ENCODE measurements at places on chromosomes 1 and 21.

- no peak for DNase-seq
Observed at GRCh38 chr1:34781071-34781843, at the start of gene GJB3. GJB3 (plus strand) TSS chr1:34781214; CDS start chr1:34784763, 3,549 bp downstream.

DNA sequence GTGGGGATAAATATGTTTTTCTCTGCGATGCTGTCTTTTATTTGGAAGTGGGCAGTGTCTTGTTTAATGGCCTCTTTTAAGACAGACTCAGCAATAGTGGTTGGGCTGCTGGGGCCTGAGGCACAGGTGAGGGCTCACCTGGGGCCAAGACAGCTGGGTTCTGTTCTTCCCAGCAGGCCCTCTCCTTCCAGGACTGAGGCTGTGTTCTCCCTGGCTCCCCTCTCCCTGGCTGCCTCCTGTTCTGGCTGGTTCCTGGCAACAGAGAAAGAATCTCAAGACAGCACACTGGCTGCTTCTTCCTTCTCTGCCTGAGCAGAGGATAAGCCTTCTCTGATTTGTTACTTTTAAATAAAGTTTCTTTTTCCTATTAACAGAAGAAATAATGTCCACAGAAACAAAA is 7.4 kb upstream of the GRHL3 start:
- DNase-seq: no peak

DNA sequence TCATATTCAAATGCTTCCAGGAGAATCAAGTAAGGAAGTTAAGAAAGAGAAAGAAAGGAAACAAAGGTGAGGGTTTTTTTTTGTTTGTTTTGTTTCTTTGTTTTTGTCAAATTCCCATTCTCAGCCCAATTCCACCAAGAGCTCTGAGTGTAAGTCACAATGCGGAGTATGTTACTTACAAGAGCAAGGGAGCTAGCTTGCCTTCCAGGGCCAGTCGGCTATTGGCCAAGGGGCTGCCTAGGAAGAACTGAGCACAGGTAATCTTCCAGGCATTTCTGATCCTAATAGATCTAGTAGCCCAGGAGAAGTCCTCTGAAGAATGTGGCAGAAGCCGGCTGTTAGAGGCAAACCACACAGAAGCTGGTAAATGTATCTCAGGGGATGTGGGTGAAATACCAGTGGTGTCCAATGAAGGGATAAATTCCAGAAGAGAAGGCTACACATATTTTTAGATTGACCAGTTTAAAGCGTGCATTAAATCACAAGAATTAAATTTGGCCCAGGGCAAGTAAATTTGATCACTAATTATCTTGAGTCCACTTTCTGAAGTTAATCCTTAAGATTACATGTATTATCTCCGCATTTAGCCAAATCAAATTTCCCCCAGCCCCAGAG is 239.6 kb upstream of the ADAMTS5 start:
- no peak for DNase-seq

- no peak for DNase-seq
Observed at GRCh38 chr1:5368201-5368600, 624.0 kb downstream of the NPHP4 start.

DNA sequence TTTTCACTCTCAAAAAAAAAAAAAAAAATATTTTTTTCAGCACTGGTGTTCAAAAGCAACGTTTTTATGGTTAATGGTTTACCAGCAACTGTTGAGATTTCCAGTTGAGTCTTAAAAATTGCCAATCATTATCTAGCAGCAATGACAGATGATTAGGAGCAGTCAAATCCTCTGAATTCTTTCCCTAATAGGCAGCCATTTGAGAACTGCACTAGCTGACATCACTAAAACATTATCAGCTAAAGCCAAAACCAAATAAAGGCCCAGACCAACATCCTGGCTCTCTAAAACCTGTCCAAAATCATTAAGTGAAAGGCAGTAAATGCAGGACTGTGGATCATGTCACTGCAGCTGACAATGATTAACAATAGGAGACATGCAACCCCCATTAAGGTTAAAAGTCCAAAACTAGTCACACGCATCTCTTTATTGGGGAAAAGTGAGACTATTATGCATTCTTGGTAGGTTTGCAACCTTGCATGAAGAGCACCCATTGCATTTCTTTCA is 14.0 kb downstream of the SFPQ start:
- DNase-seq: no peak

- DNase-seq: peak; percentile 82
Observed at GRCh38 chr1:201346337-201346939, 31.0 kb downstream of the TNNT2 start.

DNA sequence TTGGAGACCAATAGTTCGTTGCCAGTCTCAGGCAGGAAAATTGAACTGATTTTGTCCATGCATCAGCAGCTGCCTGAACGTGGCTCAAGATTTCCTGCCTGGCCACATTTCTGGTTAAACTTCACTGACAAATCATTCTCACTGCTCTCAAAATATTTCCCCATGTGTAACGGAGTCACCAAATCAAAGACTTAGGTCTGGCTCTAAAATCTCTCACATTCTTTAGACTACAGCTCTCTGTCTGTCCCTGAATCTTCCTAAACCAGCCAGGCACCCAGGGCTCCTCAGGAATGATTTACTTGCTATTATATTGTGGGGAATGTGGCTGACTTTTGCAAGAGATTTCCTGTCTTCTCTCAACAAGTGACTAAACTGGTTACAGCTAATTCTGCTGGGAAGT is 49.2 kb upstream of the GJA8 start:
- no peak for DNase-seq

GRCh38 chr21:32256873-32257620 is 21.8 kb downstream of the MIS18A start:
- peak; percentile 96 for DNase-seq

DNA sequence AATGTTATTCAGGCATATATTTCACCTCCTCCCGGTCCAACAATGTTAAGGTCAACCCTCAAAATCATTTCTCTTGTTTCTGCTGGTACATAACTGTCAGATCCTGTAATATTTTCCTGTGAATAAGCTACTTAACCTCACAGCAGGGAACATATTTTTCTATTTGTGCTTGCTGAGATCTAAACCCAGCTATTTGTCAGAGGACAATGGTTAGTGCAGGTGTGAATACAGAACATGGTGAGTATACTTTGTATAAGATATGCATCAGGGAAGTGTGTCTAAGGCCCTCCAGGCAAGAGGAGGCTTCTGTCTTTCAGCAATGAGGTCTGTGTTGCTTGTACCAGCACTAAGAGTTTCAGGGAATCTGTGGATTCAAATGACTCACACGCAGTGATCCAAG is 970.6 kb downstream of the NCAM2 start:
- no peak for DNase-seq

- DNase-seq: no peak
Observed at GRCh38 chr21:38211321-38211720, 45.5 kb upstream of the KCNJ15 start.

- DNase-seq: no peak
Observed at GRCh38 chr1:111738133-111738435, 1.1 kb downstream of the INKA2 start.

DNA sequence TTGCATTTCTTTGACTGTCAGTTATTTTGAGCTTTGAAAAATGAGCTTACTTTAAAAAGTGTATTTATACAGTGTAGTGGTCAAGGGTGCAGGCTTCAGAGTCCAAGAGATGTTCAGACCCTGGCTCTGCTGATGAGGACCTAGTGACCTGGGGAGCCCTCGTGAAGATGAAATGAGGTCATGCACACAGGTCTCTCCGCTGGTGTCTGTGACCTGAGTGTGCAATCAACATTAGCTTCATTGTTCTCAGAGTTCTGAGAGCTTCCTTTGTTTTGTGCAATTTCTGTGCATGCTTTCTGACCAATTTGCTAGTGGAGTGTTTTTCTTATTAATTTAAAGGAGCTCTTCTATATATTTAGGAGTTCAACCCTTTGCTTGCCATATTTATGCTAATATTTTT is 71.3 kb downstream of the RIPK4 start:
- DNase-seq: peak; percentile 45

DNA sequence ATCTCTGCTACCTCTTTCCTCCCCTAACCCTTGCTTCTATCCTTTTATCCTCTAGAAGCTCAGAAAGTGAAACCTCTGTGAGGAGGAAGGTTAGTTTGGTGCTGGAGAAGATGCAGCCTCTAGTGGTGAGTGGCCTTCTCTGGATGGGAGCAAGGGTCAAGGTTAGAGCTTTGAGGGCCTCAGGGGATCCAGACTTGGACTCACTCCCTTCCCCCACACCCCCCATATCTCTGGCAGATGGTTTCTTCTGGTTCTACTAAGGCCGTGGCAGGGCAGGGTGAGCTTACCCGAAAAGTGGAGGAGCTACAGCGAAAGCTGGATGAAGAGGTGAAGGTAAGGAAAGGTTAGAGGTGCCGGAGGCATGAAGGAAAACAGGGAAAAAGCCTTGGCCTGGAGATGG is 9.2 kb downstream of the CGN start:
- DNase-seq: no peak

DNA sequence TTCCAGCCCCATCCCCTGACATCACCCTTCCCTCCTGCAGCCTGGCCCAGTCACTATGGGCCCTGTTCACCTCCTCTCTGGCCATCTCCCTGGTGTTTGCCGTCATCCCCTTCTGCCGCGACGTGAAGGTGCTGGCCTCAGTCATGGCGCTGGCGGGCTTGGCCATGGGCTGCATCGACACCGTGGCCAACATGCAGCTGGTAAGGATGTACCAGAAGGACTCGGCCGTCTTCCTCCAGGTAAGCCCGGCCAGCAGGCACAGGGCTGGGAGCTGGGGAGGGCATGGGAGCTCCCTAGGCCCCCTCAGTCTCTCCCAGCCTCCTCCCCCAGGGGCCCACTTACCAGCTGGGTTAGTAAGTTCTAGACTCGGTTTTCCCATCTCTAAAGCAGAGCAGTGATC is 52.1 kb downstream of the ELK4 start:
- no peak for DNase-seq

All from COLO829 (cell line).